ENCODE measurements at places on chromosomes 7 and 10. TPM values are rescaled to one million over a fixed set of nuclear protein-coding genes. Genes with fewer than 3 reads are reported as not detected.
A peak's percentile ranks its signal among the peaks of the same experiment; 100 is the strongest.

GRCh38 chr10:108034829-108035228 lies 870.3 kb upstream of the SORCS1 start:
- H3K4me3 ChIP-seq, result no peak overlapping the region
- no peak for DNase-seq
- H3K27me3 ChIP-seq, result no peaks in the 10 kb centered on the region
- no peaks in the 10 kb centered on the region for H3K4me1 ChIP-seq
- H3K36me3 ChIP-seq, result no peaks in the 10 kb centered on the region

- H3K27me3 ChIP-seq, result peaks cover 24% of the 10 kb centered on the region
- peak; percentile 22 for DNase-seq
- no peaks in the 10 kb centered on the region for H3K36me3 ChIP-seq
- peak overlapping the region; percentile 32 for H3K27ac ChIP-seq
These were observed 152.5 kb upstream of the YAE1 start for GRCh38 chr7:39413636-39414223.

DNA sequence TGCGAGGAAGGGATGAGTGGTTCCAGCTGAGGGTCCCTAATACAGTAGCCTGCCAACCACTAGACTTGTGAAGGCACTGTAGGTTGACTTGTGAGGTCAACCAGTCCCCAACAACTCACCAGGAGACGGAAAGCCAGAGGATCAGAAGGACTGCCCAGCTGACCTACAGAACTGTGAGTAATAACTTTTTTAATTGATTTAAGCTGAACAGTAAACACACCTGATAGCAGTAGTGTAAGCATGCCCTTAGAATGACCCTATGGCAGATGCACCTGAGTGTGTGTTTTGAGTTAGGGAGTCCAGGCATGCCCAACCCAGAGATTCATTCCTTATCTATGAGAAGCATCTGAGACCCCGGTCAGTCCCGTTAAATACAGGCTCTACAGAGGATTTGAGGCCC lies 14.1 kb downstream of the PRLHR start:
- H3K27me3 ChIP-seq, result no peaks in the 10 kb centered on the region
- H3K4me3 ChIP-seq, result no peak overlapping the region
- no peak overlapping the region for H3K27ac ChIP-seq
- DNase-seq, result no peak

GRCh38 chr10:61541960-61542359 lies 88.8 kb upstream of the TMEM26 start:
- H3K27ac ChIP-seq, result no peak overlapping the region
- no peak overlapping the region for H3K4me3 ChIP-seq
- H3K36me3 ChIP-seq, result no peaks in the 10 kb centered on the region
- no peaks in the 10 kb centered on the region for H3K27me3 ChIP-seq

DNA sequence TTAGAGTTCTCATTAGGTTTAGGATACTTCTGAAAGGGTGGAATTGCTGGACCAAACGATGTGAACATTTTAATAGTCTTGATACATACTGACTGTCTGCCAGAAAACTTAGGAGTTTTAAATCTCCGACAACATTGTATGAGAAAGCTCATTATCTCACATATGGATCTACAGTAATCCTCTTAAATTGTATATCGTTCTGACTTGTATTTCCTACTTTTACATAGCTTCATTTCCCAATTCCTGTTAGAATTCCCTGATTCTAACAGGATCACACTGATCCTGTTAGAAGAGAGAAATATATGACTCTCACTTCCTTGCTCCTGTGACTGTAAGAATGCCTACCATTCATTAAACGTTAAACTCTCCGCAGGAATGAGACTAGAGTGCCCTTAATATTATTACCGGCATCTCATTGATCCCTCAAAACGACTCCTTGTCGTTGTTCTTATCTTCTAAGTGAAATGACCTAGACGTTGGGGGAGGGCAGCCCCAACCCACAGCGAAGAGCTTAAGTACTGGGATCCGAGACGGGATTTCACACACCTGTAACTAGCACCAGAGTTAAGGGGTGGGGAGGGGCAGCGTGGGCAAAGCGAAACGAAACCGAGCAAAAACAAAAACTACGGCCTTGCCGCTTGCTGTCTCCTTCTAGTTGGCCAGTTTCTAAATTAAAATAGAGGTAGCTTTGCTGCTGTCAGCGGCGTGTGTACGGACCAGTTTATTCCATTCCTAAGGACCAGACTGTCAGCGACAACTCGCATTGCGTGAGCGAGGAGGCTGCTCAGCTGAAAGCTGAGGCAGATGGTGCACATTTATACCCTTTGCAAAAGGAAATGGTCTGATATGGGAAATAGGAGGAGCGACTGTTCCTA lies 678 bp upstream of the TMEM106B start:
- H3K4me3 ChIP-seq, result peak overlapping the region; percentile 82
- peak overlapping the region; percentile 100 for H3K27ac ChIP-seq
- H3K4me1 ChIP-seq, result peaks cover 34% of the 10 kb centered on the region
- H3K36me3 ChIP-seq, result peaks cover 3% of the 10 kb centered on the region

CCSER2 gene
- total RNA-seq, result 33.3 TPM

HOXA1 gene
- total RNA-seq, result not detected
